Endodermal cell (in vitro differentiated cells): ENCODE measurements at places on chromosomes 1 and 21. TPM values are rescaled to one million over a fixed set of nuclear protein-coding genes. Genes with fewer than 3 reads are reported as not detected.

The NFASC gene
- total RNA-seq = 27.7 to 42.1 TPM (median 31.6 TPM) in 3 replicates

The FLG2 gene
- total RNA-seq = not detected in 3 replicates

The ZNF124 gene
- 72.0 to 93.3 TPM (median 87.0 TPM) in 3 replicates for total RNA-seq

The CFAP141 gene
- total RNA-seq = not detected in 3 replicates

The SAMD13 gene
- total RNA-seq = 1.4 and 1.8 TPM in 2 replicates

The FGR gene
- total RNA-seq = not detected in 3 replicates
